Chondrocyte (in vitro differentiated cells): ENCODE measurements at places on chromosomes 11 and 22. TPM values are rescaled to one million over a fixed set of nuclear protein-coding genes. Genes with fewer than 3 reads are reported as not detected.

Gene TRPM5
- not detected in 3 replicates for total RNA-seq

Gene GAB4
- total RNA-seq = not detected in 3 replicates

Gene TNNT3
- 0.51 to 1.3 TPM in 2 of 3 replicates, not detected in the other for total RNA-seq

Gene KCNA4
- total RNA-seq = not detected in 3 replicates

Gene OR51E2
- total RNA-seq = 0.97 to 3.2 TPM (median 3.1 TPM) in 3 replicates

Gene OR9Q2
- not detected in 3 replicates for total RNA-seq

Gene HBG1
- total RNA-seq = not detected in 3 replicates
